ENCODE measurements at places on chromosomes 5 and 9.

GRCh38 chr9:72154468-72155285 lies 5.4 kb downstream of the GDA start:
- peak; percentile 7 for DNase-seq

GRCh38 chr9:37218800-37219425 lies 98.5 kb downstream of the ZCCHC7 start:
- DNase-seq: no peak

- no peak for DNase-seq
Observed at GRCh38 chr9:108363311-108363710, 492.5 kb downstream of the ACTL7B start.

GRCh38 chr5:7676455-7676854 lies 174.5 kb downstream of the CFAP90 start:
- no peak for DNase-seq

GRCh38 chr9:125462861-125463291 lies 201.2 kb downstream of the GAPVD1 start:
- no peak for DNase-seq
